Diencephalon (tissue), 1 donor: ENCODE measurements at places on chromosomes 2 and 18. TPM values are rescaled to one million over a fixed set of nuclear protein-coding genes. Genes with fewer than 3 reads are reported as not detected.

The SH3RF3 gene
- 6.5 TPM for total RNA-seq

The PRKAG3 gene
- not detected for total RNA-seq

The COBLL1 gene
- 13.1 TPM for total RNA-seq

The NT5DC4 gene
- not detected for total RNA-seq

The LRP1B gene
- total RNA-seq, result 78.0 TPM

The ANKRD30BL gene
- total RNA-seq, result 21.7 TPM

The GDF7 gene
- 0.23 TPM for total RNA-seq

The CXCR2 gene
- 0.23 TPM for total RNA-seq

The PCARE gene
- 0.23 TPM for total RNA-seq

The STAMBP gene
- 21.5 TPM for total RNA-seq
